SIG-M5 (cell line): ENCODE measurements at places on chromosomes 7 and 10.

GRCh38 chr10:33334805-33335550, 511 bp upstream of the NRP1 start:
- DNase-seq: no peak

DNA sequence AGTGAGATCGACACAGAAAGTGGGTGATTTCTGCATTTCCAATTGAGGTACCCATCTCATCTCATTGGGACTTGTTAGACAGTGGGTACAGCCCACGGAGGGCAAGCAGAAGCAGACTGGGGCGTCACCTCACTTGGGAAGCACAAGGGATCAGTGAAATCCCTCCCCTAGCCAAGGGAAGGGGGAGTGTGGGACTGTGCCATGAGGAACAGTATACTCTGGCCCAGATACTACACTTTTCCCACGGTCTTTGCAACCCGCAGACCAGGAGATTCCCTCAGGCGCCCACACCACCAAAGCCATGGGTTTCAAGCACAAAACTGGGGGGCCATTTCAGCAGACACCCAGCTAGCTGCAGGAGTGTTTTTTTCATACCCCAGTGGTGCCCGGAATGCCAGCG, 99.8 kb downstream of the ODAD2 start:
- DNase-seq: no peak

DNA sequence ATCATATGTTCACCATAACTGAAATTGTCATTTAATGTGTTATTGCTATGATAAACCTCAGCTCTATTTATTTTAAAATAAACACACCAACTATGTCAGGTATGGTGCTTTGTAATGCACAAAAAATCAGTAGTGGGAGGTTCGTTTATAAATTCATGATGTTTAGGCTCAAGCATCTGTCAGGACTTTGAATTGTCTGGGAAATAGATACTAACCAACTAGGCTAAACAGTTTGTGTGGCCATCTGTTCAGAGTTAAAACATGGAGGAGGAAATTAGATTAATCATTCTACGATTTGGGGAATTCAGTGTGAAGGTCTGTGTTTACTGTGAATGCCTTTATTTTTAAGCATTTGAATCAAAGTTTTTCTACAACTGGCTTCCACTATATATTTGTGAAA, 212.6 kb upstream of the FZD8 start:
- no peak for DNase-seq

DNA sequence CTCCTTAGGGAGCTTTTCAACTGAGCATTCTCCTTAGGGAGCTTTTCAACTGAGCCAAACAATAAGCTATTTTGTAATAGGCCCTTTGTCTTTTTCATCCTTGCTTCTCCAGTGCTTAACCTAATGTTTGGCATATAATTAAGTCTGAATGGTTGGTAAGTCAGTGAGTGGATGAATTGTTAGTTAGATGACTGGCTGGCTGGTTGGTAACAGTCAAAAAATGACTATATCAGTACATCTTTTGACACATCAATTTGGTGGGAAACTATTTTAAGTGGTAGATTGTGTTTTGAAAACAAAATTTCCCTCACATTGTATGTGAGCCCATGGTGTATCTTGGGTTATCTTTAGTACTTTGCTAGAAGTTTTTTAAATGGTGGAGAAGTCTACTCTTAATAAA, 16.4 kb downstream of the ING3 start:
- DNase-seq: no peak

DNA sequence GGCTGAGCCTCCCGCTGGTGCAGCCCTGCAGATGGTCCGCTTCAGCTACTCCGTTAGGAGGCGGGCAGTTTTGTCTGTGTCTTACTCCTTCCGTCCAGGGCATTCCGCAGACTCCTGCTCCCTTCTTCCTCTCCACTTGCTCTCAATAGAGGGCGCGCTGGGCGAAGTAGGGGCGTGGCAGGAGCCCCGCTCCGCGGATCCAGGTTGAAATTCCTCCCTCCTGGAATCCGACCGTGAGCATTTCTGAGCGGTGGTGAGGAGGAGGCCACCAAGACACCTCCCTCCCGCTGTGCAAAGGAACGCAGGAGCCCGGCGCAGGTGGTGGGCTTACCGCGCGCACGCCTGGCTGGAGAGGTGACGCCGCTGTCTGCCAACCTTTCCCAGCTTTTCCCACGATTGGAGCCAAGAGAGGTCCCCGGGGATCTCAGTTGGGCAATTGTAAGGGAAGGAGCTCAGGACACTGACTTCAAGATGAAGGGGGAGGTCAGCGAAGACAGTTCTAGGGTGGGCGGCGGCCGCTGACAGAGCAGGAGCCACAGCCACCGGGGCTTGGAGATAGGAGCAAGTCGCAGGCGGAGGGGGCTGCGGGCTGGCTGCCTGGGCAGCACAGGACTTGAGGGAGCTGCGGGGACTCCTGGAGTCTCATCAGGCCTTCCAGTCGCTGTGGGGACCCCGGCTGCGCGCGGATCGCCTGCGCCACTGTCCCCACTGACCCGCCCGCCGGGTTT, 1011.3 kb downstream of the XPNPEP1 start:
- no peak for DNase-seq

- DNase-seq: no peak
These were observed 515 bp downstream of the RALA start for GRCh38 chr7:39623732-39624441.

DNA sequence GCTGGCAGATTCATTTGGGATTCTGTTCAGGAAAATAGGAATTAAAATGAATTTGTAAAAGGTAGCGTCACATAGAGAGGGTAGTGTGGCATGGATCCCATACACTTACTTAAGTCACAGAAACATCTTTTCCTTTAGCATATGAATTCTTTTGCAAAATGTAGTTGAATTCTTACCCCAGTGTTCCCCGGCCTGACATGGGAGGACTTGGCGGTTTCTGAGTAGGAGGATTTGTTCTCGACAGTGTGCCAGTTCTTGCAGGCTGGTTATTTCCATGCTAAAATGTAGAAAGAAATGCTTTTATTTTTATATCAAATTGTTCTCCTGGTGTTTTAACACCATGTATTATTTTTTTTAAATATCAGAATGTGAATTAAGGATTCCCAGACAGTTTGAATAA, 72.6 kb downstream of the PDSS1 start:
- no peak for DNase-seq

GRCh38 chr7:50112250-50112649, 19.2 kb upstream of the ZPBP start:
- DNase-seq: no peak

DNA sequence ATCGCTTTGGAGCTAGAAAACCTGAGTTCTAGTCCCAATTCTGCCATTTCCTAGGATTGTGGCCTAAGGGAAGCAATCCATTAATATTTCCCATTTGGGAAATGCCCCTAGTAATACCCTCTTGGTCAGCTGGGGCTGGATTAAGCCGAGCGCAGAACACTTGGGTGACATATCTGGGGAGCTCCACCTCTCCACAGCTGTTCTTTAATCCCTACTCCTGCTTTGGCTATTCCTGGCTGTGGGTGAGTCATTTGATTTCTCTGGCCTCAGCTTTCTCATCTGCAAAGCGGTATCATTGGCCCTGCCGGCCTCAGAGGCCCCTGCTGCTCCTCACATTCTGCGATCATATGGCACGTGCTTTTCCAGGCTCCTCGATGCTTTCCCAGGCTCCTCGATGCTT, 108.3 kb downstream of the BUB3 start:
- no peak for DNase-seq

- DNase-seq: no peak
These were observed 82.9 kb upstream of the WDR11 start for GRCh38 chr10:120768227-120768626.
